HS-27A (cell line): ENCODE measurements at places on chromosomes 6 and 20.
A peak's percentile ranks its signal among the peaks of the same experiment; 100 is the strongest.

- no peak for DNase-seq
Measured at GRCh38 chr6:72238021-72238420, 351.7 kb downstream of the RIMS1 start.

GRCh38 chr6:34462551-34462971, 3.3 kb upstream of the PACSIN1 start:
- DNase-seq: peak; percentile 7

GRCh38 chr6:161686655-161687054, 412.8 kb upstream of the AGPAT4 start:
- DNase-seq: no peak

DNA sequence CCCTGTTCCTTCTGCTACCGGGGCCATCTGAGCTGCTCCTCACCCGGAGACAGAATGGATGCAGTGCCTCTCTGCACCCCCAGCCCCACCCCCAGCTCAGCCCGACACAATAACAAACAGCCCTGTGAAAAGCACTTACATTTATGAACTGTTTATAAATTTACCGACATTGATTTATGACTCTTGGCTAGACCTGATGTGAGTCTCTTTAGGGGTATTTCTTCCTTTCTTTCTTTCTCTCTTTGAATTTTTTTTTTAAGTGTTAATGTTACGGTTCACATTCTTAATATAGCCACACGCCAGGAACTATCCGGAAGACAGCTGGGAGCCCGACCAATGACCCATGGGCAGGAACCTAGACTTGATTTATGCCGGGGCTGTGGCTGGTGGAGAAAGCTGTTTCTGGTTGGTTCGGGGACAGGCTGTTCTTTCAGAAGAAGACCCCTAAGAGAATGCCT, 266.3 kb downstream of the CDC5L start:
- DNase-seq: no peak

DNA sequence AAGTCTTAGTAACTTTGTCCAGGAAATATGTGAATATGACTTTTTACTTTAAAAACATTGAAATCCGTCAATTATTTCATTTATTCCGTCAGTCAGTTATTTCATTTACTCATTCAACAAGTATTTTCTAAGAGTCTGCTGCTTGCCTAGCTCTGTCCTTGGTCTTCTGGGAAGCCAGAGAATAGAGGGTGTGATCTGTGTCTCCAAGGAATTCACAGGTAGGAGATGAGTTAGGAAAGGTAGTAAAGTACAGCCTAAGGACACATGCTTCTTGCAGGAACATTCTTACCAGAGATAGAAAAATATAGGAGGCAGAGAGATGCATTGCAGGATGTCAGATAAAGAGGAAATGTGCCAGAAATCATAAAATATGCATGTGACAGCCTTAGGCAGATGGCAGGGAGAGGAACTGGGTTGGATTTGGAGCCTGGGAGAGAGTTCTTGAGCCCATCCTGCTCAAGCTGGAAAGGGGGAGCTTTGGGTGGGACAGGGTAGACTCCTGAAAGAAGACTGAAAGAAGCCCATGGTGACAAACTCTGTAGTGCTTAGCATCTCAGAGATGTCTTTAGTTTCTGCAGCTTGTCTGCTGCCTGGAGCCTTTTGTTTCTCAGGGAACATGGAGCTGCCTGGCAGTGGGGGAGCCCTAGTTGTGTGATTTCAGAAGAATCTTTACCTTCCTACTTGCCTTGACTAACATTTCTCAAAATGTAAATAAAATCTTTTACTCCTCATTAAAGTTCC, 3.5 kb downstream of the SH3BGRL2 start:
- DNase-seq: no peak

DNA sequence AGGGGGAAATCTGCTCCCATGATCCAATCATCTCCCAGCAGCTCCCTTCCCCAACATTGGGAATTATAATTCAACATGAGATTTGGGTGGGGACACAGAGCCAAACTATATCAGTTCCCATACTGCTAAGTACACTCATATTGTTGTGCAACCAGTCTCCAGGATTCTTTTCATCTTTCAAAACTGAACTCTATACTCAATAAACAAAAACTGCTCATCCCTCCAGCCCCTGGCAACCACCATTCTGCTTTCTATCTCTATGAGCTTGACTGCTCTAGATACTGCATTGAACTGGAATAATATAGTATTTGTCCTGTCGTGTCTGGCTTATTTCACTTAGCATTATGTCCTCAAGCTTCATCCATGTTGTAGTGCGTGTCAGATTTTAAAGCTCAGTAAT, 42.9 kb downstream of the STX11 start:
- no peak for DNase-seq

DNA sequence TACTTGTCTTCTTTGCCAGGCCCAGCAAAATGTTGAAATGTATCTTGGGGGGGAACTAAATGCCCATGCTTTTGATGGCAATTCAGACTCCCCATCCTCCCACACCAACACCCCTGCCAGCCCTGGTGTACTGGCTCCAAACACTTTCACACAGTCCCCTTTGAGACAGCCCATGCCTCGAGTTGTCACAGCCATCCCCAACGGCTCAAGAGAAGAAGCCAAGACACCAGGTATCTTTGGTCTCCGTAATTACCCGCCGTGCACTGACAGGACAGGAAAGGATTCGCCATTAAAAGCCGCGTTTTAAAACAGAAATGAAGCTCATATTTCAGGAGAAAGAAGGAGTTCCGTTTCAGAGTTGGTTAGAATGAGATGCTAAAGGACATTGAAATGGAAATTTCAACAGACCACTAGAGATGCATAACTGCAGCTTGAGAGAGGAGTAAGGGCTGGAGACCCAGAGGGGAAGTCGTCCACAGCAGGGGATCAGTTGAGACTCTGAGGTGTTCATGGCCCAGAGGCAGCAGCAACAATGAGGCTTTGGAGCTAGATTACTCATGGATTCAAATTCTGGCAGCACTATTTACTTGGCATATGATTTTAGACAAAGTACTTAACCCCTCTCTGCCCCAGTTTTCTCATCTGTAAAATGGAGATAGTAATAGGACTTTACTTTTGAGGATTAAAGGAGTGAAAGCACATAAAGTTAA, 63.5 kb upstream of the ADGRF1 start:
- no peak for DNase-seq

GRCh38 chr6:170172392-170172791, 118.5 kb downstream of the DLL1 start:
- no peak for DNase-seq

DNA sequence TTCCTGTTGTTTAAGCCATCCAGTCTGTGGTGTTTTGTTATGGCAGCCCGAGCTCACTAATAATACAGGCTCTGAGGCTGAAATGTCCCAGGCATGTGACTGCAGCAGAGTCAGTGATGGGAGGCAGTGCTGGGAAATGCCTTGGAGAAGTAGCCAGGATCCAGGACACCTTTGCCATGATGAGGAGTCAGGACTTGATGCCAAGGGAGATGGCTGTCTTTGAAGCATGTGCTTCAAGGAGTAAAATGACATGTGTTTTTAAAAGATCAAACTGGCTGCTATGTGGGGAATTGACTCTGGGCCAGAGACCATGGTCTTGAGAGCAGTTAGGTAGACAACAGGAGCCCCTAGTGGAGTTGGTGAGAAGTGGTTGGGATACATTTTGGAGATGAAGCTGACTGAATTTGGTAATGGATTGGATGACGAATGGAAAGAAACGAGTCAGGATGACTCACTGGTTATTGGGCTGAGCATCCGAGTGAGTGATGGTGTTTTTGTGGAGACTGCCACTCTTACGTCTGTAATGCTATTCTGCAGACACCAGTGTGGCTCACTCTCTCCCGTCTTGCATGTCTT, 322.2 kb downstream of the PLCB1 start:
- peak; percentile 87 for DNase-seq

GRCh38 chr6:3757241-3757641, 5.7 kb upstream of the PXDC1 start:
- DNase-seq: no peak

DNA sequence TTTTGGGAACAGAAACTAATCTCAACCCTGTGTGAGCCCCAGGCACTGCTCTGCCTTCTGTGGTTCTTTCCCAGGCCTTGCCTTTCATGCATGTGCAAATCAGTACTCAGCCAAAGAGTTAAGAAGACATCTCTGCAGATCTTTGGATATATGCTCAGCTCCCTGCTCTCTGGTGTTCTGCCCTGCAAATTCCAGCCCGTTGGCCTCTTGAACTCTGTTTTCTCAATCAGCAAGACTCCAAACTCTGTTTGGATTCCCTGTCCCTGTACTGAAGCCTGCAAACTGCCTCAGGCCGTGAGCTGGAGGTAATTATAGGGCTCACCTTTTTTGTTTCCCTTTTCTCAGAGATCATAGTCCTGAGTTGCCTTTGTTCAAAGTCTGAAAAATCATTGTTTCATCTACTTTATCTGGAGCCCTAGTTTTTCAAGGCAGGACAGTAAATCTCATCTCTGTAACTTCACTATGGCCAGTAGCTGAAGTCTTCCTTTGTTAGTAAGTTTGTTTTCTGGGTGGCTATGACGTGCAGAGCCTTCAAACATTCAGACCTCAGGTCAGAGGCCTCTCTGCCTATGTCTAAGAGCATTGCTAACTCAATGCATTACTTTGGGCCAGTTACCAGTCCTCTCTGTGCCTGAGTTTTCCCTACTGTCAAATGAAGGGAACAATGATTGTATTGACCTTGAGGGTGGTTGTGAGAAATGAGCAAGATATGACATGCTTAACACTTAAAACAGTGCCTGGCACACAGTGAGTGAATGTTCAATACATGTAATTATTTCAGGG, 15.9 kb upstream of the MDFI start:
- DNase-seq: no peak

DNA sequence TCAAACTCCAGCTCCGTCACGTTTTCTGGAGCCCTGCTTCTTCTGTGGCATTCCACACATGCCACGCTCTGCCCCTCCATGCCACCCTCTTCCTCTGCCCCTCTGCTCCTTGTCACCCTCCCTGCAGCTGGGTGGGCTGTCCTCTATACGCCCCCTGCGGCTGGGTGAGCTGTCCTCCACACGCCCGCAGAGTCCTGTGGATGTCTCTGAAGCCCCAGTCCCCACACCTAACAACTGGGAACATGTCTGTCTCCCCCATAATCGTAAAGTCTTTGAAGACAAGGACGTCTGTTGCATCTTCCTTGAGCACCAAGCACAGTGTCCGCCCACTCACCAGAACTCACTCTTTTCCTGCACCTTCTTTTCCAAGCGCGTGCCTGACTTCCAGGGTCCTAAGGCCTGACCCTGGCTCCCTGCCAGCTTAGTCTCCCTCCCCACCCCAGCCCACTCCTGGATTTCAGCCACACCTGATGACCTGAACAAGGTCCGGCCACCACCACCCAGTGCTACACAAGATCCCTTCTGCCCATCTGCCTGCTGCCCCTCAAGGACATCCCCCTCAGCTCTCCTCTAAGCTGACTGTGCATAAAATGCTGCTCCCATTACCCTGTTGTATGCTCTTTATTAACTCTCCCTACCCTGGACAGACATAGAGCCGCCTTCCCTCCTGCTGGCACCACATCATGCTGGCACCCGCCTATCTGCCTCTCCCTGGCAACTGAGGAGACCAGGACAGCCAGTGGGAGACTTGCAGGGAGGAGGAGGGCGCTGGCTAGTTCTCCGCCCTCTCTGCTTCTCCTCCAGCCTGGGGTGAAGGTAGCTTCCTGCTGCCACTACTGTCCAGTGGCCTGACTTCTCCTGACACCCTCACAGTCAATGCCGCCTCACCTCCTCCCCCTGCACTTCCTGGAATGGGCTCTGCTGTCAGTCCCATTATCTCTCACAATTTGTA, 10.7 kb upstream of the PRR18 start:
- DNase-seq: no peak

GRCh38 chr6:74312081-74312480, 616.1 kb downstream of the CD109 start:
- DNase-seq: no peak

GRCh38 chr6:20126789-20127653, 85.2 kb downstream of the MBOAT1 start:
- DNase-seq: peak; percentile 9

- no peak for DNase-seq
Measured at GRCh38 chr6:106637717-106638341, 8.5 kb downstream of the QRSL1 start.

GRCh38 chr20:46353500-46354206, 45.4 kb upstream of the CDH22 start:
- DNase-seq: no peak

- DNase-seq: no peak
Measured at GRCh38 chr6:51322505-51322904, 503.8 kb downstream of the TFAP2B start.

- no peak for DNase-seq
Measured at GRCh38 chr6:143179096-143179495, 118.4 kb downstream of the AIG1 start.

GRCh38 chr6:16656451-16656850, 104.8 kb downstream of the ATXN1 start:
- DNase-seq: no peak

DNA sequence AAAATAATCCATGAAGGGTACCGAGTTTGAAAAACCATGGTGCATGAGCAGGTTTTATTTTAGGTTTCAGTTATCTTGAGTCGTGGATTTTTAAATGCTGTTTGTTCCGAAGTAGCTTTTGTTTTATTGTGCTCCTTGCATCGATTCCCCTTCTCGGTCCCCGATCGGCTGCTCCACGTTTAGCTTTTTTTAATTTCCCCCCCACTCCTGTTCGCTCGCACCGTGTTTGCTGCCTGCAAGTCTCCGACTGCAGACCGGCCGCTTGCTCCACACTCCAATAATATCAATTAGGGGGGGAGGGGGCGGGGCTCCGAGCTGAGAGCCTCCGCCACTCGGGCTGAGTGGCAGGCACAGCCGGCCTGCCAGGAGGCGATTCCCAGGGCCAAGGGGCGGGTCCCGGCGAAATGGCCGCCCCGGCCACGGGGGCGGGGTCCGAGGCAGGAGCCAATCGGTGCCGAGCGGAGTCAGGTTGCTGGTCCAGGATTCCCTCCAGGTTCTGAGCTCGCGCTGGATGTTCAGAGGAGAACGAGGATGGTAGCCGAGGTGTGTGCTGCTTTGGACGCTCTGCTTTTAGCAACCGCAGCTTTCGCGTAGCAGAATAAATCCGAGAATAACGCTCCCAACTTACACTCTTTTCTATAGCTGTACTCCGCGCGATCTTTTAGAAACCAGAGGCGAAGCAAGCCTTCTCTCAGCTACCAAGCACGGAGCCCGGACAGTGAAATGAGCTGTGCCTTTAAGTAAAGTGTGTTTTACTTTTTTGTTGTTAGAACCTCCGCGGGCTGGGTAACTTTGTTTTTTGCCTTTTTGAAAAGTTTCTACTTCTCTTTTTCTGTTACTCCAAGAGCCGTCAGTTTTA, at the start of gene EPHA7:
EPHA7 (minus strand) TSS at position 256 of the 859 bp plus-strand sequence; CDS start at position 38, 218 bp downstream.
- DNase-seq: peak; percentile 31

DNA sequence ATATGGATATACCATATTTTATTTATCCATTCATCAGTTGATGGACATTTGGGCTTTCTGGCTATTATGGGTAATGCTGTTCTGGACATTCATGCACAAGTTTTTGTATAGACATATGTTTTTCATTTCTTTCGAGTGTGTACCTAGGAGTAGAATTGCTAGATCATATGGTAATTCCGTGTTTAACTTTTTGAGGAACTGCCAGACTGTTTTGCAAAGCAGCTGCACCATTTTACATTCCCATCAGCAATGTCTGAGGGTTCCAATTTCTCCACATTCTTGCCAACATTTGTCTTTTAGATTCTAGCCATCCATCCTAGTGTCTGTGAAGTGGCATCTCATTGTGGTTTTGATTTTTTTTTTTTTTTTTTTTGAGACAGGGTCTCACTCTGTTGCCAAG, 20.8 kb downstream of the SRC start:
- DNase-seq: no peak
